ENCODE measurements at places on chromosomes 13 and 19.

- DNase-seq = no peak
These were observed 297.0 kb downstream of the RBM26 start for GRCh38 chr13:79108914-79109643.

GRCh38 chr19:30570194-30570593 lies 198.0 kb downstream of the ZNF536 start:
- DNase-seq = no peak

DNA sequence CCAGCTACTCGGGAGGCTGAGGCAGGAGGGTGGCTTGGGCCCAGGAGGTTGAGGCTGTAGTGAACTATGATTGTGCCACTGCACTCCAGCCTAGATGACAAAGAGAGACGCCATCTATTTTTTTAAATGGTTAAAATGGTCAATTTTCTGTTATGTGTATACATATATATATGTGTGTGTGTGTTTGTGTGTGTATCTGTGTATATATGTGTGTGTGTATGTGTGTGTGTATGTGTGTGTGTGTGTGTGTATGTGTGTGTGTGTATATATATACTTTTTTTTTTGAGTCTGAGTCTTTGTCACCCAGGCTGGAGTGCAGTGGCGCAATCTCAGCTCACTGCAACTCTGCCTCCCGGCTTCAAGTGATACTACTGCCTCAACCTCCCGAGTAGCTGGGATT lies 42.9 kb upstream of the KLF2 start:
- DNase-seq = no peak

DNA sequence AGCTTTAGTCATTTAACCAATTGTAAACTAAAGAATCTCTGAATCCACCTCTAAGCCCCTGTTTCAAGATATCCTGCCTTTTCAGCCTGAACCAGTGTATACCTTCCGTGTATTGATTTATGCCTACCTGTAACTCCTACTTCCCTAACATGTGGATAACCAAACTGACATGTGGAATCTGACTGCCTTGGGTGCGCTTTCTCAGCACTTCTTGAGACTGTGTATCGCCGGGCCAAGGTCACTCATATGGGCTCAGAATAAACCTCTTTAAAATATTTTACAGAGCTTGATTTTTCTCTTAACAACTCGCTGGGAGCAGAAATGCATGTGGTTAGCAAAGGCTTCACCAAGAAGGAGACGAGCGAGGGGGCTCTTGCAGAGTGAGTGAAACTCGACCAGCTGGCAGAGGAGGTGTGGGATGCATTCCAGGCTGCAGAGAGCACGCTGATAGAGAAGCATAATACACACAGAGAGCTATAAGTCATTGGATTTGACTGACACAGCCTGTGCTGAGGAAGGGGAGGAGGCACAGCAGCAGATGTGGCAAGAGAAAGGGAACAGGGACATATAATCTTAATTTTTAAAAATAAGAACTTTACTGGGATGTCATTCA lies 268.2 kb upstream of the MAB21L1 start:
- no peak for DNase-seq

GRCh38 chr19:49597703-49597974 lies 6.7 kb downstream of the PRR12 start:
- DNase-seq = no peak

DNA sequence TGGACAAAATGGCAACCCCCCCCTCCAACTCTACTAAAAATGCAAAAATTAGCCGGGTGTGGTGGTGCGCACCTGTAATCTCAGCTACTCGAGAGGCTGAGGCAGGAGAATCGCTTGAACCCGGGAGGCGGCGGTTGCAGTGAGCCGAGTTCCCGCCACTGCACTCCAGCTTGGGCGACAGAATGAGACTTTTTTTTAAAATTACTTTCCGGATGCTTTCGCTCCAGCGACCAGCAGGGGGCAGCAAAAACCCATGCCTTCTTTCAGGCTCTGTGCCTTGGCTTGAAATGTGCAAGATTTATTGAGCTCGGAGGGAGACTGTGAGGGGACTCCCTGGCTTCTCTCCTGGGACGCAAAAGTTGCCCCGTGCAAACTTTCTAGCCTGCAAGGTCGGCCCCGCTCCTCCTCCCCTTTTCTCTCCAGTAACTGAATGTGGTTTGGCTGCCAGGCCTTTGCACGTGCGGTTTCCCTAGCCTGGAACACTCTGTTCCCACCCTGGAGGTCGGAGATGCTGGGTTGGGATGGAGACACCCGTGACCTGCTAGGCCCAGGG lies 61.4 kb upstream of the NFIC start:
- peak; percentile 56 for DNase-seq

DNA sequence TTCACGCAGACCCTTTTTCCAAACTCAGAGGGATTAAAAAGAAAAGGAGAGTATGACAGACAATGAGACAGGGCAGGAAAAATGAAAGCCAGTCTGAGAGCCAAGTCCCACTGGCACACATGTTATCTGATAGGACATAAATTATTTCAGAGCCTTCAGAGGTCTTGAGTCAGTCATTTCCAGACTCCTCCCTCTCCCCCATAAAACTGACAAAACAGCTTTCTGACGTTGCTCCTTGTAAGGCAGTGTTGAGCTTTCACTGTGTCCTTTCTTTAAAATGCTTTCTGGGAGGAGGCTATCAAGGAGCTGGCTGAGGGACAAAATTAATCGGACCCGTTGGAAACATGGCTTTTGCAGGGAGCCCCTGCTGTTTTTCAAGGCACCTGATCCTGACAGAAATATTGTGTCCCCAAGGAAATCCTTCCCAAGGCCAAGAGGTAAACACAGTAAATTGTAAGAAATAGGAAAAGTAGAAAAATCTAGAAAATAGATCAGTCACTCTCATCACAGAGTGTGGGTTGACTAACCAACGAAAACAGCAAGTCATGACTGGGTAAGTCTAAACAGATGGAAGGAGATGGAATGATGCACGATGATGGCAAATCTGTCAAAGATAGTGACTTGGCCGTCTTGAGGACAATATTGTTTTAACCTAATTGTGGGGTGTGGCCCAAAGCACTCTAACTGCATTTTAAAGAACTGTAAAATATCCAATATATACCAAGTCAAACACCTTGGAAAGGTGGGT lies 89.7 kb downstream of the DCT start:
- DNase-seq = no peak

DNA sequence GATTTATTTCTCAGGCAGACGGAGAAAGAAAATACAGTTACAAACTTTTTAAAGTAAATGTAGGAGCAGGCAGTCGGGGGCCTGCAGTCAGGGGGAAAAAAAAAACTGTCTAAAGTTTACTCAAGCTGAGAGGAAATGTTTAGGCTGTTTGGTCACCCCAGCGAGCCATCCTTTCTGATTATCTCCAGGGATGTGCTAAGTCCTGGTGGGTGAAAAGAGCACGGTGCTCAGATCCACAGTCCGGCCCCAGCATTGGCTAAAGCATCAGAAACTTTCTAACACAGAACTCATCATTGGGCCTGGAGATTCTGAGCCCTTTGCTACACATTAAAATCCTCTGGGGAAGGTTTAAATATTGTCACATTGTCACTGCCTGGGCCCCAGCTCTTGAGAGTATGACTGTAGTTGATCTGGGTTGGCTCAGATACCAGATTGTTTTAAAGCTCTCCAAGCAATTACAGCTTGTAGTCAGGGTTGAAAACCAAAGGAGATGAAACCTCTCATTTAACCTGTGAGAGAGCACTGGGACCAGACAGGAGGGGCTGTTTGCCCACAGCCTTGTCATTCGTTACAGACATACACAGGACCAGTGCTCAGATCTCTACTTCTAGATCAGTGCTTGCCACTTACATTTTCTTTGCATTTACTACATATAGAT lies 131.1 kb upstream of the HTR2A start:
- no peak for DNase-seq
